GM12864 (cell line): ENCODE measurements at places on chromosomes 2 and 18.

DNA sequence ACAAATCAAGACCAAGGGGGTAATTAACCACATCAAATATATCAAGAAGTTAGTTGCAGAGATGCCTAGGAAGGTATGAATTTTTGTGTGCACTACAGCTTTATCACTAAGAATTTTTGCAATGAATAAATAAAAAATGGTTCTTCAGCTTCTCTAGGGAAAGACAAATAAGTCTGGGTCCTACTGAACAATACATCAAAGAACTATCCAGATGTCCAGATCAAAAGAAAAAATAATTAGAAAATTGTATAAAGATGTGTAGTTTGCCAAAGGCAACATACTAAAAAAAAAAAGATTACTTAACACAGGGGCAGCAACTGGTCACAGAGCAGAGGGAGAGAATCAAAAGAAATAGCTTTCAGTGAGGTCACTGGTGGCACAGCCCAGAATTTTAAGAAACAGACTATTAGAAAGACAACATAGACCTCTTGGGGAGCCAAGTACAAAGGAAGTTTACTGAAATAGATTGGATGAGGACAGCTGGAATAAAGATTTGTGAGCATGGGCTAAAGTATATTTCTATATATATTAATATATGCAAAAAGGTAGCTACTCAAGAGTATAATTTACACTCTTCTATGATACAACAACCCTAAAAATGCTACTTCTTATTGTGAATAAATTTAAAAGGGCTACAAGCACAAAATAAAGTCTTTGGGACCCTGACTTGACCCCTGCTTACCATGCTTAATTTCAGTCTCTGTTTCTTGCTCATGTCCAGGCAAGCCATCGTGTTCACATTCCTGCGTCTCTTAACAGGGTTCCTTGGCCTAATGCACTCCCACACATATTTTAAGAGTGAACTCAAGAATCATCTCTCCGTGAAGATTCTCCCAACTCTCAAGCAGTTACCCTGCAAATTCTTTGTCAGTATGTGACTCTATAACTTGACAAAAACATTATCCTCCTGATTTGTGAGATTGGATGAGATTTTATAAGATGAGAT is 99.0 kb upstream of the GRB14 start:
- DNase-seq, result no peak

DNA sequence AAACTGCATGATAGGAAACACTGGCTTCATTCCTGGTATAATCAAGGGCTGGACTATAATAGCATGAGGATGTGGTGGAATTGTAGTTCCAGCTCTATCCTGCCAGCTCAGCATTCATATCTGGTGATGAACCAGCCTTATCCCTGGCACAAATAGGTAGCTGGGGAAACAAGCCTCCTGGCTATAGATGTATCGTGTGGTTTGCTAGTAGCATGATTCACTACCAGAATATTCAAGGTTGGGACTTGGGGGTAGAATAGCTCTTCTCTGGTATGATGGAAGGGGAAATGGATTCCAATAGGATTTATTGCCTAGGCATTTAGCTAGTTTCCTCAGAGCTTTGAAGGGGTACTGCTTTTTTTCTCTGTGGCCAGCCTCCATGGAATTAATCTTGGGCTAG is 532.8 kb downstream of the FBXO15 start:
- no peak for DNase-seq

GRCh38 chr2:25338401-25338800 is 3.3 kb downstream of the DNMT3A start:
- no peak for DNase-seq

- no peak for DNase-seq
Observed at GRCh38 chr2:73050121-73050545, 21.4 kb downstream of the SFXN5 start.
